ENCODE measurements at places on chromosomes 7 and 10. TPM values are rescaled to one million over a fixed set of nuclear protein-coding genes. Genes with fewer than 3 reads are reported as not detected.

The EN2 gene
- total RNA-seq, result not detected

The EVX1 gene
- total RNA-seq, result 0.16 TPM

The HPSE2 gene
- total RNA-seq, result 0.18 TPM

The FGFR2 gene
- 1.8 TPM for total RNA-seq

The WNT2 gene
- not detected for total RNA-seq

DNA sequence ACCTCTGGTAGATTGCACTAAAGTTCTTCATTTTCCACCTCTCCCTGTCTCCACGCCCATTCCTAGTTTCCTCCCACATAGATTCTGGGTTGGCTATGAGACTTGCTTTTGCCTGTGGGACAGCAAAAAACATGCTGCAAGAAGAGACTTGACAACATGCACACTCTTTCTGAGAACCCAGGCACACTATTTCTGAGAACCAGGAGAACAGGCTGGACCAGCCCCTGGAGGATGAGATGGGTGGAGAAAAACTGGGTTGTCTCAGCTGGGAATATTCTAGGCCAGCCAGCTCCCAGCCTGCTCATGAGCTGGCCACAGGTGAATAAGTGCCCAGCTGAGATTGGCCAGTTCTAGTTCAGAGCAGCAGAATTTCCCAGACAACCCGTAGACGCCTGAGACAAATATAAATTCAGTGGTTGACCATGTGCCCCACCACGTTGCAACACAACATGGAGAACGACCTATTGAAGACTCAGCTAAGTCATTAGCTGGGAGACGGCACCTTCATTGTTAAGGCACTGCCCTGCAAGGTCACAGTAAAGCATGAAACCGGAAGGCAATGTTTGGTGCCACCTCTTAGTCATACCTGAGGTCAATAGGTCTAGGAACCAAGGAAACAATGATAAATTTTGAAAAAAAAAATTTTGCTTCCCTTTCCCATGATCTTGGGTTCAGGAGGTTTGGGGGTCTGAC is 92.7 kb upstream of the AKR1E2 start:
- H3K4me3 ChIP-seq, result no peak overlapping the region
- H3K27ac ChIP-seq, result no peak overlapping the region
- no peaks in the 10 kb centered on the region for H3K27me3 ChIP-seq

DNA sequence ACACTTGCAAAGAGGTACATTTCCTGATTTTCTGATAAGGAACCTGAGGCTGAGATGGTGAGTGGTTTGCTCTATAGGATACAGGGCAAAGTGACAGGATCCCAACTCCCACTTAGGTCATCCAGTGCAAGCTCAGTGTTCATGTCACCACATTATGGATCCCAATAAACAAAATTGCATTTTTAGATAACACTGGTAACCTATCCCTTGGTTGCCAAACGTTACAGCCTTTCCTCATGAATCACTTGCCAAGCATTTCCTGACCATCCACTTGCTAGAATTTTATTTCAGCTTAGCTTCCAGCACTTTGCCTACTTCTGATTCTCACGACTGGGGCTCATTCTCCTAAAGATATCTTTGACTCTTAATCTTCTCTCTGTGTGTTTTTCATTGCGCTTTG is 131.4 kb upstream of the ODAD2 start:
- no peaks in the 10 kb centered on the region for H3K27me3 ChIP-seq
- H3K27ac ChIP-seq, result no peak overlapping the region
- no peaks in the 10 kb centered on the region for H3K4me1 ChIP-seq
- no peak overlapping the region for H3K4me3 ChIP-seq

DNA sequence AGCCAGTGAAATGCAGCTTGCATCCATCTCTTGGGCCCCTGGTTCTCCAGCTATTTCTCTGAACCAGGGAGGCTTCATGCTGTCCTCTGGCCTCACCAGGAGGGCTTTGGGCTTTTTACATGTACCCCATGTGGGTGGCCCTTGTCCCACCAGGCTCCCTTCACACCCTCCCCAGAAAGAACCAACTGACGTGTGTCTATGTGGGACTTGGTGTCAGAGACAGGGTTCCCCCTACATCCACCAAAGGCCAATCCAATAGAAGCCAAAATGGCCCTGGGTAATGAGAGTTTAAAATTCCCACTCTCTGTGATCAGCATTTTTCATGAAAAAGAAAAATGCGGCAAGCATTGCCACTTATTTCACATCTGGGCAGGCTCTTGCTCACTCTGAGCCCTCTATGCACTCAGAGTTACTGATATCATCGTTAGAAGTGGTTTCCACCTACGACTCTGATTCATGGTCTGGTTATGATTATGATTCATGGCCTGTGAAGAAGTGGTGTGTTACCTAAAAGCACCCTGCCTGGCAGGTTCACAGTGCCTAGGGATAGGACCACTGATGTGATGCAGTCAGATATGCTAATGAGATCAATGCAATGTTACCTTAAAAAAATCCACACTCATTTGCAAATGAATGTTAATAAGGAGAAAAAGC is 133.5 kb downstream of the BUB3 start:
- no peaks in the 10 kb centered on the region for H3K36me3 ChIP-seq
- H3K27me3 ChIP-seq, result no peaks in the 10 kb centered on the region
- DNase-seq, result no peak

DNA sequence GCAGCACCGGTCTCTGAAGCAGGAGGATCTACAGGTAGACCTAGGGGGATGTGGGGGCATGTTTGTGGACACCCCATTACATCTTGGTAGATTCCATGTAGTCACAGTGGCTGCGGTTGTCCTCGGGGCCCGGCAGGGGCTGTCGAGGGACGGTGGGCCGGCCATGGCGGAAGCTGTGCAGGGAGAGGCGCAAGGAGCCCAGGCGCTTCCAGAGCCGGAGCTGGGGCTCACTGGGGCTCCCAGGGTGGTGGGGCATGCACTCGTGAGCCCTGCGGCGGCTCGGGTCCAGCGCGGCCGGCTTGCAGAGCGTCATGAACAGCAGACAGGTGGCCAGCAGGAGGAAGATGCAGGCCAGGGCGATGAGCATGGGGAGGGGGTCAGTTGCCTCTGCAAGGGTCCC is 3.7 kb downstream of the C10orf105 start:
- H3K27me3 ChIP-seq, result no peaks in the 10 kb centered on the region
- DNase-seq, result no peak
- H3K4me3 ChIP-seq, result no peak overlapping the region
- peak overlapping the region; percentile 71 for H3K27ac ChIP-seq

- no peak for DNase-seq
- H3K36me3 ChIP-seq, result no peaks in the 10 kb centered on the region
- H3K27me3 ChIP-seq, result no peaks in the 10 kb centered on the region
- H3K4me3 ChIP-seq, result no peak overlapping the region
These were observed 8.8 kb upstream of the TMEM248 start for GRCh38 chr7:66912195-66912594.
